ENCODE measurements at places on chromosomes 2 and 18.

- no peak for DNase-seq
These were observed 94.2 kb upstream of the FSHR start for GRCh38 chr2:49248506-49248905.

DNA sequence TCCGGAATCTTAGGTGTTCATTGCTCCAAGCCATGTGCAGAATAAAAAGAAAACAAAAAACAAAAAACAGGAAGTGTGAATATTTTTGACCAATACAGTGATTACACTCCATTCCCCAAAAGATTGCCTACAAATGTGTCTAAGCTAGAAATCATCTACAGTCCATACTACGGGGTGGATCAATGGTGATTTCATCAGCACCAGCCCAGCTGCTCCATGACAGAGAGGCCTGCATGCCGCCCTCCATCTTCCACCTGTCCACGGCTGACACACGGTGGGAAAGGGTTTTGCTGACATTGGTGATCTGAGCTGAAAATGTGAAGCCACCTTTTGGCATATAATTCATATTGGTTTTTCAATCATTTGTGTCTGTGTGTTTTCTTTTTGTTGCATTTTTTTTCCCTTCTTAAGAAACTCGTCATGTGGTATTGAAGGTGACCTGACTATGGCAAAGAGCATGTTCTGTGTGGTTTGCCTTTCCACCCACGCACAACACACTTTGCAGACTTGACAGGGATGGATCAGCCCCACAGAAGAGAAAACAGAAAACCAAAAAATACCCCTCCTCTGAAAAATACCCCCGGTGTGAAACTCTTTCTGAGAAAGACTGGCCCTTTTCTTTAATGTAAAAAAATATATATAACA, 533.1 kb downstream of the RNF144A start:
- no peak for DNase-seq

DNA sequence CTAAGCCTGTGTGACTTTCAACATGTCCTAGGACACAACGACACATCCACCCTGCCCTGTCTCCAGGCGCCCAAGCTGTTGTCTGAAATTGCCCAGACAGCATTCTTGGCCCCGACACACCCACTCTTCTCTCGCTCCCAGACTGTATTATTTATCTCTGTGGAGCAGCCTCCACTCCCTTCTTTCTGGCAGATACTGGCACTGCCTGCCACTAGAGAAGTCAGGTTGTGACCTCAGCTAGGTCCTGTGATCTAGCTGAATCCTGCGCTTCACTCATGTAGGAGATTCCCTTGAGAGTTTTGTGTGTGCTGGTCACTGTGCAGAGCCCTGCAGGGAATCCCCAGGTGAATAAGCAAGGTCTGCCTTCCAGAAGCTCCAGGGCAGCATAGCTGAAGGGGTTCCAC, 77.1 kb upstream of the TNP1 start:
- no peak for DNase-seq

DNA sequence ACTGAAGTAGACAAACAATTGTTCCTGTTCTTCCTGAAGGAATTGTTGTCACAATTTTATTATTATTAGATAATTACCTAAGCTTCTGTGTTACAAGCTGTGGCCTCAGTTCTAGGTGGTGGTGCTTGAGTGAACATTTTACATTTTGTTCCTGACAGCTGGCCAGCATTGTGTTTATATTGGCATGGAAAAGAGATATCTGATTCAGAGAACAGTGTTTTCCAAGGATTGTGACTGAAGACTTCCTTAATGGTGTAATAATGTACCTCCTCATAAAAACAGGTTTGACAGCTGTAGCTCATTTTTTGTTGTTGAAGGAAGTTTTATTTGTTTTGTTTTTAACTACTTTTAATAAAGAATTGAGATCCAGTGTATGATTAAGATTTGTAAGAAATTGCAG, 95.2 kb downstream of the EPB41L5 start:
- no peak for DNase-seq

- no peak for DNase-seq
These were observed 42.9 kb upstream of the SPHKAP start for GRCh38 chr2:228224410-228224809.

- peak; percentile 94 for DNase-seq
These were observed 46.9 kb downstream of the DNMT3A start for GRCh38 chr2:25294573-25295462.

- no peak for DNase-seq
These were observed 8.4 kb upstream of the C18orf32 start for GRCh38 chr18:49495480-49495879.

GRCh38 chr2:41912776-41913175, 135.0 kb upstream of the PKDCC start:
- DNase-seq: no peak

GRCh38 chr2:238131761-238132462, 6.6 kb upstream of the KLHL30 start:
- no peak for DNase-seq

DNA sequence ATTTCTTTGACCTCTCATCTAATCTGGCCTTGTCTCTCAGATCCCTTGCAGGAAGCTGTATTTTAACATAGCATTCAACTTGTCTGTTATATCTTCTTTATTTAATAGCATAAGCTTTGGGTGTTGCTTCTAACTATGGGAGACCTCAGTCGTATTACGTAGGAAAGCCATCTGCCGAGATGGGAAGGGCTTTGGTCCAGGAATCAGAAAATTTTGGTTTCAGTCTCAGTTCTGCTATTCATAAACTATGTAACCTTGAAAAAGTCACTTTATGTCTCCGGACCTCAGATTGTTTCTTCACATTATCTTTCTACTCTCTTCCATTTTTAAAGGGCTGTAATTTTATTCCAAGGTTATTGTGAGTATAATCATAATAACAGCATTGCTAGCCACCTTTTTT, 297.7 kb downstream of the SATB2 start:
- DNase-seq: no peak

DNA sequence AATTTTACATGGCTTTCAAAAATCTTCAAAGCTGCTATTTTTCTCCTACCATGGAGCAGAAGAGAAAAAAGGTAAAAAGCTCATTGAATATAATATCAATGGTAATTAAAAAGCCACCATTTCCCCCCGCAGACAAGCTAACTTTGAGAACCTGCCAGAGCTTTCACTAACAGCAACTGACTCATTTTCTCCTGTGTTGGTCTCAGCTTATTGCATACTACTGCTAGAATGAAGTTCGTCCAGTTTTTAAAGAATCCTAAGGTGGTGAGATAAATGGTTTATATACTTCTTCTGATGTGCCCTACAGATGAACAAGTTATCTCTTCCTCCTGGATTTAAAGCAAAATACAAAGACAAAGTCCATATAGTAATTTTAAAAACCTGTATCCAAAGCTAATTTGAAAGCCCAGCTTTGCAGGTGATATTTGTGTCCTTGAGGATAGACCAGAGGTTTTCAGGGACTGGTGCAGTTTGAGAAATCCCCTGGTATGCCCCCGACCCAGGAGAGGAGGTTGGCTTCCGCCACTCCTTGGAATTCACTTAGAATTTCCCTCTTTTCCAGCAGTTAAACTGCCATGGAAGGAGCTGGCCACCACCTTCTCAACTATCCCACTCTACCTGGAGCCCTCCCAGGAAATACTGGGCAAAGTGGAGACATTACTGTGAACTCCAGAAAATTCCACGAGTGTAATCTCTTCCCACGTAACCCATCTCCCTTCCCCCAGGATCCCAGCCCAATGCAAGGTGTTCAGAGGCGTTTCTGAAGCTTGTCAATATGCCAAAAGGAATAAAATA, 17.5 kb downstream of the YPEL5 start:
- no peak for DNase-seq

DNA sequence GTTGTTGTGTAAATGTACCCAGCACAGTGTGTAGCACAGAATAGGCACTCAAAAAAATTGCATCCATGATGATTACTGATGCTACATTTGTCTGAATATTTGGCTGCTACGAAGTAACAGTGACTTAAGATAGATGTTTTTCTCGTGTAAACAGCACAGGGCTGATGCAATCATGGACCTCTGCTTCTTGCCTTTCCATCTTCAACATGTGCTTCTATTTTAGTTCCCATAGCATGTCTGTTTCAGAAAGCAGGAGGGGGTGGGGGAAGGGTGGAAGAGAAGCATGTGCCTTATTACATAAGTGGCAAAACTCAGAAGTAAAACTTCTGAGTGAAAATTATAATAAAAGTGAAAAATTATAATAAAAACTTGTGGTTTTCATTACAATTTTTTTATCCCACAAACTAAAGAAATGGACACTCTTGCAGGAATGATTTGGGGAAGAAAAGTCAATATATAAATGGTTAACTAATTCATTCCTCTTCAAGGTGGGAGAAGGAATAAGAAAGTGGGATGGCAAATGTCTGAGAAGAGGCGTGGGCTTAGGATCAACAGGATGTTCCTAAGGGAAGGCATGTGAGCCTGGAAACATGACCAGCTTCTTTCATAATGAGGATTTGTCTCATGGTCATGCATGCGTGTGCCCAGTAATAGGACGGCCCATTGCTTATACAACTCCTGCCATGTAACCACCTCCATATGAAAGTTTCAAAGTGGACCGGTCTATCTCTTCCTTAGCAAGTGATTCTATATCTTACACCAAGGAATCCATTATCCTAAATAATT, 27.2 kb downstream of the CCBE1 start:
- no peak for DNase-seq

GRCh38 chr2:74983631-74984392, 25.4 kb downstream of the POLE4 start:
- no peak for DNase-seq

DNA sequence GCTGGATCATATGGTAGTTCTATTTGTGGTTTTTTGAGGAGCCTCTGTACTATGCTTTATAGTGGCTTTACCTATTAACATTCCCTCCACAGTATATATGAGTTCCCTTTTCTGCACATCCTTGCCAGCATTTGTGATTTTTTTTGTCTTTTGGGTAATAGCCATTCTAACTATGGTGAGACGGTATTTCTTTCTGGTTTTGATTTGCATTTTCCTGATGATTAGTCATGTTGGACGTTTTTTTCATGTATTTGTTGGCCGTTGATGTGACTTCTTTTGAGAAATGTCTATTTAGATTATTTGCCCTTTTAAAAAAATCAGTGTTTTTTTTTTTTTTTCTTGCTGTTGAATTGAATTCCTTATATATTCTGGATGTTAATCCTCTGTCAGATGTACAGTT, 31.1 kb downstream of the ACTR3 start:
- DNase-seq: no peak

GRCh38 chr2:102439065-102439695, 16.2 kb downstream of the IL18RAP start:
- DNase-seq: no peak

- DNase-seq: no peak
These were observed 75.0 kb downstream of the BCL2 start for GRCh38 chr18:63244607-63245006.

All from CD4-positive, CD25-positive, alpha-beta regulatory T cell (primary cell).